ENCODE measurements at places on chromosomes 12 and 14.

- DNase-seq: no peak
Observed at GRCh38 chr14:75877292-75877691, 104.5 kb downstream of the TGFB3 start.

- no peak for DNase-seq
Observed at GRCh38 chr12:26566675-26567074, 266.3 kb downstream of the ITPR2 start.

GRCh38 chr12:116397148-116397547, 119.7 kb upstream of the MED13L start:
- DNase-seq: no peak

DNA sequence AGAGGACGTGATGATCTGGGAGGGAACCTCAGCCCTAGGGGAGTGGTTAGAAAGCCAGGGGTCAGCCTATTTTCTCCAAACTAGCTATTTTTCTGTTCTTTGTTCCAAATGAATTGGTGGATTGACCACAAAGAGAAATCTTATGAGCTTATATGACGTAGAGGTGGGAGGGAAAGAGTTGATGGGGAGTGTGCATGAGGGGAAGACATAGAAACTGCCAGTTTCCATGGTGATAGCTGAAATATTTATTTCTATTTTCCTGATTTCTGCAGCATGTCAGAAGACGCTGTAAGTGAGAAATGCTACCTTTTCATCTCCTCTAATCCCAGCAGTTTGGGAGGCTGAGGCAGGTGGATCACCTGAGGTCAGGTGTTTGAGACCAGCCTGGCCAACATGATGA, 51.4 kb upstream of the CISTR start:
- no peak for DNase-seq

- DNase-seq: no peak
Observed at GRCh38 chr12:65885312-65885711, 61.0 kb downstream of the HMGA2 start.

DNA sequence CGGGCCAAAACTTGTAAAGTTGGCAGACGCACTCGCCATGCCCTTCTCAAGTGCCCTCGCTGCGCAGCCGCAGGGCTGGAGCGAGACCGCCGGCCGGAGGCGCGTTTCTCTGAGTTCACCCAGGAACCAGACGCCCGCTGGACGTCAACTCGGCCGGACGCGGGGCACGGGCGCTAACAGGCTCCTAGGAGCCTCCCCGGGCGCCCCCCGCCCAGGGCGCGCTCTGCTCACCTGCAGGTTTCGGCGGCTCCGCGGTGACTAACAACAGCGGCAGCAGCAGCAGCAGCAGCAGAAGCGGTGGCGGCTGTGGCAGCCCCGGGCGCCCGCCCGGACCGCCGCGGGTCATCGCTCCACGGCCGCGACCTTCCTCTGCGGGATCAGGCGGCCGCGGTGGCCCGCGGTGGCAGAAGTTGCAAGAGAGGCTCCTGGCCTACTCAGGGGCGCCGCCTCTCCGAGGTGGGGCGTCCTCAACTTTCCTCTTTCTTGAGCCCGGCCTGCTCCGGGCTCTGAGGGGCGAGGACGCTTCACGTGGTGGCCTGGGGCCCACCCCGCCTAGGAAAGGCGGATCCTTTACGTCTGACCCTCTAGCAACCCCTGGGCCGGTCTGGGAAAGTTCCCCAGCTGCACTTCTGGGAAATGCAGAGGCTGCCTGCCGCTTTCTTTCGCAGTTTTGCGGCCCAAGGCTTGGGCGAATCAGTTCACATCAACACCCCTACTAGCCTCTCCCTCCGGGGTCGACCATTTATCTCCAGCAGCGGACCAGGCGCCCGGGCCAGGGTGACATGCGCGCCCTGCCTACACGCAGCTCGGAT, at the start of gene PLBD1:
Gene PLBD1 (minus strand): TSS at position 533 of the 812 bp plus-strand sequence. CDS start 187 bp downstream, at position 346.
- DNase-seq: peak; percentile 5

DNA sequence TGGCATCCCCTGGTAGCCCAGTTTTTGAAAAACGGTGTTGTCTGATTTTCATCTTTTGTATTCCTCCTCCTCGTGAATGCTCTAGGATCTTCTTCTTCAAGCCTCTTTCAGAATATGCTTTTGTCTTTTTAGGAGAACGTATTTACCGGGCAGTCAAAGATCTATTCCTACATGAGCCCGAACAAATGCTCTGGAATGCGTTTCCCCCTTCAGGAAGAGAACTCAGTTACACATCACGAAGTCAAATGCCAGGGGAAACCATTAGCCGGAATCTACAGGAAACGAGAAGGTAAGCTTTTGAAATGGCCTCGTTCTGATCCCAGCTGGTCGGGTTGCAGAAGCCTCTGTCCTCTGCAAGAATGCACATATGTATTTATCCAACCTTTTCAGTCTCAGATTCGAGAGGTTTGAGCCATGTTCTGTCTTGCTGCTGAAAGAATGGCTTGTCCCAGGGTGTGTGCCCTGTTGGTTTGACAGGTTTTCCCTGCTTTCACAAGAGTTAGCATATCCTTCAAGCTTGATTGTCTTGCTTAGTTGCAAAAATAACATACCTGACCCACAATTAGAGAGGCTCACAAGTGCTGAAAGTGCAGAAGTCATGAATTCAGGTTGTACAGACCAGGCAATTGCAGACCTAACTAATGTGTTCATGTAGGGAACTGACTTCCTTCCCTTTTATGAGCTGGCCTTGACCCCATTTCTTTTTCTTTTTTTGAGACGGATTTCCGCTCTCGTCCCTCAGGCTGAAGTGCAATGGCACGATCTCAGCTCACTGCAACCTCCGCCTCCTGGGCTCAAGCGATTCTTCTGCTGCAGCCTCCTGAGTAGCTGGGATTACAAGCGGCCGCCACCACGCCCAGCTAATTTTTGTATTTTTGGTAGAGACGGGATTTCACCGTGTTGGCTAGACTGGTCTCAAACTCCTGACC, 6.8 kb downstream of the KMT5A start:
- DNase-seq: no peak

DNA sequence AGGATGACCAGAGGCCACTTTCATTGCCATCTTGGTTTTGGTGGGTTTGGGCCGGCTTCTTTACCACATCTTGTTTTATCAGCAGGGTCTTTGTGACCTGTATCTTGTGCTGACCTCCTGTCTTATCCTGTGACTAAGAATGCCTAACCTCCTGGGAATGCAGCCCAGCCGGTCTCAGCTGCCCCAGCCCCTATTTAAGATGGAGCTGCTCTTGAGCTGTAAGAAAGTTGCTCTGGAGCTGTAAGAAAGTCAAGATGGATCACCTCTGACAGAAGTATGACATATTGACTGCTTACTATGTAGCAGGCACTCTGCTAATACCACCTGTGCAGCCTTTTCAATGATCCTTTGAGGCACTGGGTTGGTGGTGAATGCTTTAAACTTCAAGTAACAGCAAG, 52.1 kb downstream of the RIN3 start:
- DNase-seq: no peak

DNA sequence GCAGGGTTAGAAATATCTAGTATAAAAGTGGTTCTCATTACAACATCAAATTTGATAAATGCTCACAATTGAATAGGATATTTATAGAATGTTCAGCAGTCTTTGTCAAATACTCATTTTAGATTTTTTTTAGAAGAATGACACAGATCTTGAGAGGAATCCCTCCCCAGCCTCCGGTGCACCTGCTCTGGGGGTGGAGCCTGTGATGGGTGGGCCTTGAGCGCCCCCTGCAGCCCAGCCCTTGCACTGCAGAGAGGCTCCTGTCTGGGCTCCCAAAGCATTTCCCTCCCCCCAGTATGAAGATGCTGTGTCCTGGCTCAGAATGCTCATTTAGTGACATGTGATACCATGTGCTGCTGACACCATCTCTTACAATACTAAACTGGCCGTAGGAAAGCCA, 792.3 kb downstream of the TMEM121 start:
- peak; percentile 68 for DNase-seq

DNA sequence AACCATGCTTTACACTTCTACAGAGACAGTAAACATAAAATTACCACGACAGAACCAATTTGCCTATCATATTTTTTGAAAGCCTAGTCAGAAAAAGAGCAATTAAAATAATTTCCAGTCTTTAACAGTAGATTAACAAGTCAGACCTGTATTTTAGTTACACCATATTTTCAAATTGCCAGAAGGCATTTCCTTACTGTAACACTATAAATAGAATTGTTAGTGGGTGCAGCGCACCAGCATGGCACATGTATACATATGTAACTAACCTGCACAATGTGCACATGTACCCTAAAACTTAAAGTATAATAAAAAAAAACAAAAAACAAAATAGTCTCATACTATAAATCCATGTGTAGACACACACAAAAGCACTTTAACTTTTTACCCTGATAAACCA, 16.0 kb downstream of the SOS2 start:
- no peak for DNase-seq

DNA sequence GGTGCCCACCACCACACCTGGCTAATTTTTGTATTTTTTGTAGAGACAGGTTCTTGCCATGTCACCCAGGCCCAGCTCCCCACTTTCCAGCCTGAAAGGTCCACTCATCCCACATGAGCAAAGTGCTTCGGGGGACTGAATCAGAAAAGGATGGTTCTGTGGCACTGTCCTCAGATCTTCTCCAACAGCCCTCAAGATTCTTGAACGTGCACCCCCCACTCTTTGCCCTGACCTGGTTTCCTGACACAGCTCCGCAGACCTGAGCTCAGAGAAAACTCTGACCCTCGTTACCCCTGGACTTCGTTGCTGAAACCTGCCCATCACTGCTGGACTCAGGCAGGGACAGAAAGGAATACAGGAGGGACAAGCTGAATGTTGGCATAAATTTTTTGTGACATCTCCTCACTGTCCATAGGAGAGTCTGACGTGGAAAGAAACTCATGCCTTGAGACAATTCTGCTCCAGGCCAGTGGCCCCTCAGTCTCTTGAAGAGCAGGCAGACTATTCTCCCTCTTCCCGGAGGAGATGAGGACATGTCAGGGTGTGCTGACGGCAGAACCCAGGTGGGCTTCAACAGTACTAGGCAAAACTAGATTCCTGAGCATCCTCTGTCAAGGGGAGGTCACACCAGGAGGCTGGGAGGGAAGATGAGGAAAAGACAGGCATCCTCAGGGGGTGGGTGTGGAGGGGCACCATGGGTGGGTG, 149.3 kb downstream of the DPF3 start:
- DNase-seq: no peak

GRCh38 chr12:108838194-108839017, 19.0 kb downstream of the SSH1 start:
- DNase-seq: peak; percentile 62

DNA sequence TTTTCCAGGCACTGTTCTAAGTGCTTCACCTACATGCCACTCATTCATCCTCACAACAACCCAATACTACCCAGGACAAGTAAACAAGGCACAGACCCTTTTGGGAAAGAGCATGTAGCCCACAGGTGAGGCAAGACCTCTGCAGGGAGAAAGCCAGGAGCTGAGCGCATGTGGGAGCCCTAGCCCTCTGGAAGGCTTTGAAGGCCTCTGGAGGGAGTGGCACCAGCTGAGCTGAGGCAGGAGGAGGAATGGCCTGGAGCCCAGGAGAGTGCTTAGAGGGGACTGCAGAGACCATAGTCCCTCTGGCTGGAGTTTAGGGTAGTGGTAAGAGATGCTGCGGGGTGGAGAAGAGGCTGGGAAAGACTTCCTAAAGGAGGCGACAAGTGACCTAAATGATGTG, 516.5 kb downstream of the FUT8 start:
- no peak for DNase-seq

GRCh38 chr12:66688846-66689439, 10.1 kb upstream of the GRIP1 start:
- no peak for DNase-seq

DNA sequence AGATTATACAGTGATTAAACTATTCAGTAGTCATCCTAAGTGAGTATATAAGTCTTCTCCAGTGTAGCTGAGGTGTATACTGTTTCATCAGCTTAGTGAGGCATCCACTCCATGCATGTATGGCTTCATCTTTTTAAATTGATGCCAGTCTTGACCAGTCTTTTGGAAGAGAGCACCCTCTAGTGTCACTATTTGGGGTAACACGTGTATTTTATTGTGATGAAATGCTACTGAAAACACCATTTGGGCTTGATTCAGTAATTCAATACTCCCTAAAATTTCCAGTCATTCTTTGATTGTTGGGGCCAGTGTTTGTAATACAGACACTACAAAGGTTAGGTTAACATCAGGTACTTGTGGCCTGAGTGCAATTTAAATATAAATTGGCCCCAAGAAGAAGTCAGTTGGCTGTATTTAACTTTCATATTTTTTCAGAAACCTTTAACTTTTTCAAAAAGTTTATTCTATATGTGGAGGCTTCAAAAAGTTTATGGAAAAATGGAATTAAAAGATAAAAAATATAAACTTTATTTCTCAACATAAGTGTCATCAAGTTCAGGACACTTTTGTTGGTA, 35.3 kb downstream of the MIPOL1 start:
- DNase-seq: no peak

DNA sequence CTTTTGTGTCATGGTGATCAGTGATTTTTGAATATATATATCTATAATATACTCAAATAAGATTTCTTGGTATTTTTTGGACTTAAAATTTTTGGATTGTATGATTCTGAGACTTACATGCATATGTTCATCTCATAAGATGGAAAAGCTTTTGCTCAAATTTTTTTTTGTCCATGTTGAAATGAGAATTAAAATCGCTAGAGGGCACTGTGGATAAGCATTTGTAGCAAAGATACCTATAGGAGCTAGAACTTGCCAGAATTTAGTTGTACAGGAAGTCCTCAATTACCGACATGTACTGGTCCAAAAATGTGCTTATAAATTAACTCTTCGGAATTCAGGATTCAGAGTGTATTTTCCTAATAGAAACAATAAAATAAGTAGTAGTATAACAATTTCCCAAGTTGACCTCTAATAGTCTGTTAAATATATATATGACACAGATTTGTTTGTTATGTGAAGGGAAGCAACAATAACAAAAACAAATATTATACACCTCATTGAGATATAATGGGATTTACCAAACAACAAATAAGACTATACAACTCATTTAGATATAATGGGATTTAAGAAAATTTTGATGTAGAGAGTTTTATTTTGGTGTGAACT, 179.6 kb downstream of the TMEM117 start:
- no peak for DNase-seq

DNA sequence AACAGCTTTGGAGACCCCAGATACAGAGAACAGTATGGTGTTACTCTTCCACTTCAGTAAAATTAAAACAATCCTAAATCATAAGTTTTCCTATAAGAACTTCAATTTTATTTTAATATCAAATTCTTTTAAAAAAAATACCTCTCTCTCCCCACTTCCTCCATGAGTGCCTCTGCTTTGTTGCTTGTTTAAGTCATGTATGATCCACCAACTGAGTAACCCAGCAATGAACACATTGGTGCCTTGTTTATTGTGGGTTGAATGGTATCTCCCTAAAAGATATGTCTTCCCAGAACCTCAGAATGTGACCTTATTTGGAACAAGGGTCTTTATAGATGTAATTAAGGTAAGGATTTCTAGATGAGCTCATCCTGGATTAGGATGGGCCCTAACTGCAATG, 143.5 kb upstream of the EGLN3 start:
- DNase-seq: no peak

All from stimulated activated CD4-positive, alpha-beta T cell treated with anti-CD3 and anti-CD28 coated beads, Interleukin-2, amount 100 ng/mL, for 48 hours (primary cell).